ENCODE measurements at places on chromosomes 13 and 19.

DNA sequence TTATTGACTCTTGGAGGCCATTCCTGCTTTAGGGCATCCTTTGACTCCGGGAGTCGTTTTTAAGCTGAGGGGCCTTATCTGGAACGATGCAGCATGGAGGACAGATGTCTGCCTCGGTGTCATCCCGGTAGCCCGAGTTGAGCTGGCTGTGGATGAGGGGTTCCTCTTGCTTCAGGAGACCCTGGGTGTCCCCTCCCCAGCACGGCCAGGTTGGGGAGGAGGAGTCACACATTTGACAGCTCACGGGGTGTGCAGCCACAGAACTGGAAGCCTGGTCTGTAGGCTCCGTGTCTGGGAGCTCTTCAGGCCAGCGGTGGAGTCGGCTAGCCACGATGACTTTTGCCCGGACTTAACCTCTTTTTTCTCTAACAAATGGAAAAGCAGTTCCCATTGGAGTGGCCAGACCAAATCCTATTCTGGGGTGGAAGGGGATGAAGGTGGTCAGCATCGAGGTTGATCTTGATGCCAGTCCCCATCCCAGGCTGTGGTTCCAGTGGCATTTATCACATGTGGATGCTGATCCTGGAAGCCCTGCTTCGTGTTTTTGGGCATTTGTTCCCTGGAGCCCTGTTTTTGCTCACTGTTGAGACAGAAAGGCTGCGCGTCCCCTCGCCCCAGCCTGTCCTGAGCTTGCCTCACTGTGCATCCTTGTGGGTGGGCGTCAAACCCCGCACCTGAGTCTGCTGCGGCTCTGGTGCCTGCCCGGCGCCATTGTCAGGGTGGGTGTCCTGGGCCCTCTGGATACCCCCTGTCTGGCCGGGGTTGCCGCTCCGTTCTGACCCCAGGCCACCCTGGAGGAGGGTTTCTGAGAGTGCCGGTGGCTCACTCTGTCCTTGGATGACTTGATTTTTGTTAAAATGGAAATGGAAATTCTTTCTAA lies 12.0 kb downstream of the TFDP1 start:
- no peak for DNase-seq

GRCh38 chr13:111278258-111278657 lies 42.2 kb upstream of the TEX29 start:
- DNase-seq = no peak

DNA sequence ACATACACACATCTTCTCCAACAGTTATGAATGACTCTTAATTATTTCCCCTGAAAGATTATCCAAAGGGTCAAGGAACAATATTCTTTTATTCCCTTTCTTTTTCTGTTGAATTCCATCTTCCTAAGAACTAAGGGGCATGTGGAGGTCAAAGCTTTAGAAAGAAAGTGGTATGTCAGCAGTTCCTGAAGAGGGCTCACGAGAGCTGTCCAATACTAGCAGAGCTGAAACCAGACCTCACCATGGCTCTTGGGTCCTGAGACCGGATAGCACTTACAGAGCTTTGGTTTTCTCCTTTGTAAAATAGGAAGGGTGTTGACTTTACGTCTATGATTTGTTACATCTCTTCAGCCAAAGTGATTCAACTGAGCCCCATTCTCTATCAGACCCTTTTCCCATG lies 109.8 kb upstream of the FREM2 start:
- no peak for DNase-seq

GRCh38 chr13:112959701-112960542 lies 9.1 kb upstream of the MCF2L start:
- DNase-seq = no peak

GRCh38 chr13:27770809-27771208 lies 21.5 kb upstream of the GSX1 start:
- DNase-seq = peak; percentile 49

DNA sequence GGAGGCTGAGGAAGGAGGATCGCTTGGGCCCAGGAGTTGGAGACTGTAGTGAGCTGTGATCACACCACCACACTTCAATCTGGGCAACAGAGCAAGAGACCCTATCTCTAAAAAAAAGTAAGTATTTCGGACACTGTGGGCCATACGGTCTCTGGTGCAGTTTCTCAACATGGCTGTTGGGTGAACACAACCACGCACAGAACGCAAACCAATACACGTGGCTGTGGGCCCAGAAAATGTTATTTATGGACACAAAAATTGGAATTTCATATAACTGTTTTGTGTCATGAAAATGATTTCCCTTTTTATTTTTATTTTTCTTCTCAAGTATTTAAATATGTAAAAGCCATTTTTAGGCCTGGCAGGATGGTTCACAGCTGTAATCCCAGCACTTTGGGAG lies 19.5 kb downstream of the LDLR start:
- no peak for DNase-seq

GRCh38 chr19:42115705-42116104 lies 16.5 kb downstream of the POU2F2 start:
- no peak for DNase-seq

DNA sequence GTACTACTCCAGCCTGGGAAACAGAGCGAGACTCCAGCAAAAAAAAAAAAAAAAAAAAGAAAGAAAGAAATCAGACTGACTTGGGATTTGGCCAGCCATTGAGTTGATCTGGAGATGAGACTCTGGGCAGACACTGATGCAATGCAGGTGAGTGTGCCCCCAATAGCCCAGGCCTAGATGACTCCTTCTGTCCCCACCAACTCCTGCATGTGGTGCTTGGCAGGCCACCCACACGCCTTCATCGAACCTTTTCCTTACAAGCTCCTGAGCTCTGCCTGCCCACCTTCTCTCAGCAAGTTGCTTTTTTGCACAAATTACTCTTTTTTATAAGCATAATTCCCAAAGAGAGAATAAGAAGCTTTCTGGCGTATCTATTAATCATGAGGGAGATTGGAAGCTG lies 97.9 kb upstream of the MBNL2 start:
- no peak for DNase-seq

DNA sequence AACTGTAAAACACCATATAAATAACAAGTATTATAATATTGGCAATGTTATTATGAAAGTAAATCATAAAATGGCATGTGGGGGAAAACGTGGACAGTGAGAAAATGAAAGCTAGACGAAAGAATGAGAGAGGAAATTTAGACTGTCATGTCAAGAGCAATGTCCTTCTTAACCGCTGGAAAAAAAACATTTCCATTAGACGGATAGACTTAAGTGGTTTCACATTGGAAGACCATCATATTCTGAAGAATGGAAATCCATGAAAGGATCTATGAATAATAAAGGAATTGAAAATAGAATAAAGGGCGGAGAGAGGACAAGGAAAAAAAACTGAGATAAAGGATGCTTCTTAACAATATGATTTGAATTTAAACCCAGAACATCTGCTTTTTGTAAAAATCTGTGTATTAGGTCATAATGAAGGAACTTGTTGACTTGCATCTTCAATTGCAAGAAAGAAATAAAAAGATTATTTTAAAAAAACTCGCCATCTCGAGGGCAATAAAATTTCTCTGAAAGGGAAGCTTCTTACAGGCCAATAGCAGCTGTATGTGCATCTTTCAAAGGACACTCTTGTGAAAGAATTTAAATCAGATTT lies 90.6 kb downstream of the SPRY2 start:
- DNase-seq = no peak

DNA sequence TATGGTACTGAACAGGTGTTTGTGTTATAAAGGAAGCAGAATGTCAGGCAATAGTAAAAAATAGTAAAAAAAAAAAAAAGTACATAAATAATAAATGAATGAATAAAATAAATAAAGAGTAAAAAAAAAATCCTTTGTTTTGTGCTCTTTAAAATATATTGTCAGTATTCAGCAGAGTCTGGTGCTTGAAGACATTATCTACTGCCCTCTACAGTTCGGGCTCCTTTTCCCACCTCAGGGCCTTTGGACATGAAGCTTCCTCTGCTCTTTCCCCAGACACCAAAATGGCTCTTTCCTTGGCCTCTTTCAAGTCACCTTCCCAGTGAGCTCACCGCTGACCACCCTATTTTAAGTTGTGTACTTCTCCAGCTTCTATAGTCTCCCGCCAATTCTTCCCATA lies 137.5 kb downstream of the TNFRSF19 start:
- no peak for DNase-seq

Measured in activated naive CD4-positive, alpha-beta T cell treated with anti-CD3 and anti-CD28 coated beads, Interleukin-2, amount 10 ng/mL, durations not matched to agents 7 days and 5 days (primary cell).